ENCODE measurements at places on chromosomes 3 and 15.

DNA sequence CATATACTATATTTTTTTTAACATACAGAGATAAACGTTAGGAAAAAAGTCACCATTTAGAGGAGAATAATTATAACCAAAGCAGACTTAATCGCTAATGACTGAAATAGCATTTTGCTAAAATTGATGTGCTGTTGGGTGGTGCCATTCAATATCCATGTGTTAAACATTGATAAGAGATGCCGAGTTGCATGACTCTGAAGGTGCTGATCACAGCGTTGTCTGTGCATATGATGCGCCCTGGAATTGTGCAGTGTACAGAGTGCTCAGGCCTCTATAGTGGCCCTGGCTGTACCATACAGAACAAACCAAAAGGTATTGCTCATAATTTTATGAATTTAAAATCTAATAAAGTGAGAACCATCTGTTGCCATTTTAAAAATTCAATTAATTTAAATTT lies 168.3 kb downstream of the MEIS2 start:
- no peak for DNase-seq

DNA sequence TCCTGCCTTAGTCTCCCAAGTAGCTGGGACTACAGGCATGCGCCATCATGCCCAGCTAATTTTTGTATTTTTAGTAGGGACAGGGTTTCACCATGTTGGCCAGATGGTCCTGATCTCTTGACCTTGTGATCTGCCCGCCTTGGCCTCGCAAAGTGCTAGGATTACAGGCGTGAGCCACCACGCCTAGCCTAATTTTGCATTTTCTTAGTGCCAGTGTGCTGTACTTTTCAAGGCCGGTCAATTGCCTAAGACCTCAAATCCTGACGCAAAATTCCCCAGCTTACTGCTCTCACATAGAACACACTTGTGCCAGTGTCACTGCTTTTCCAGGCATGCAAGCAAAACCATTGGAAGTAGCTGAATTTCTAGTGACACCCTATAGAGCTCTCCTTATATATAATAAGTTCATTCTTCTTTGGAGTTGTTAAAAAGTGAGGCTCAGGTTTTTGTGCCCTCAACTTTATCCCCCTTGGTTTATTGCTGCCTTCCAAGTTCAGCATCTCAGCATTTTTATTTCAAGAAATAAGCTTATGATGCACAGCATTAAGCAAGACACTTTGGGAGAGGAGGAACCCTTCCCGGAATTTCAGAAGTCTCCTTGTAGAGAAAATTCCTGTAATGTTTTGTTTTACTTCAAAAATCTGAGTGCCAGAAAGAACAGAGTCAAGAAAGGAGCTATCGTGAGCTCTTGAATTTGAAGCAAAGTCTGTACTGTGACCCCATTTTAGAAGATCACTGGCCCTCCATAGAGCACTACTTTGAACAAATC lies 93.2 kb downstream of the FILIP1L start:
- no peak for DNase-seq

- DNase-seq: no peak
Observed at GRCh38 chr3:111601810-111602209, 6.7 kb upstream of the ZBED2 start.

DNA sequence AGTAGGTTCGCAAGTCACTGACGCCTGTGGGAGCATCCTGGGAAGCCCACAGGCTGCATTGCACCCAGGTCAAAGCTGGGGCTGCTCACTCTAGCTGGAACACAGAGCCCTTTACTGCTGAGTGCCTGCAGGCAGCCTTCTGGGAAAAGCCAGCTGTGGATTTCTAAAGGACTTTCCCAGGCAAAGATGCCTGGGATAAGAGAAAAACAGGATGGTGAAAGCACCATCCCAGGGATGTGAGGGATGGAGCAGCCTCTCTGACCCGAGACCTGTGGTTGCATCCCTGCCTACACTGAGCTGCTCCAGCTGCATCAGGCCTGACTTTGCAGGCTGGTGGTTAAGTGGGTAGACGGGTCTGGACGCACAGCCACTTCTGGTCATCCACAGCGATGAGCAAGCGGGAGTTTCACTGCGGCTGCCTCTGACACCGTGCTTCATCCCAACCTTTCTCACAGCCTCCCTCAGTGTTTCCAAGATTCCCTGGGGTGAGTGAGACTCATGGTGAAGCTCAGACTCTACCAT lies 52.5 kb upstream of the AMOTL2 start:
- no peak for DNase-seq

GRCh38 chr3:124824286-124824915 lies 62.8 kb downstream of the ITGB5 start:
- no peak for DNase-seq

DNA sequence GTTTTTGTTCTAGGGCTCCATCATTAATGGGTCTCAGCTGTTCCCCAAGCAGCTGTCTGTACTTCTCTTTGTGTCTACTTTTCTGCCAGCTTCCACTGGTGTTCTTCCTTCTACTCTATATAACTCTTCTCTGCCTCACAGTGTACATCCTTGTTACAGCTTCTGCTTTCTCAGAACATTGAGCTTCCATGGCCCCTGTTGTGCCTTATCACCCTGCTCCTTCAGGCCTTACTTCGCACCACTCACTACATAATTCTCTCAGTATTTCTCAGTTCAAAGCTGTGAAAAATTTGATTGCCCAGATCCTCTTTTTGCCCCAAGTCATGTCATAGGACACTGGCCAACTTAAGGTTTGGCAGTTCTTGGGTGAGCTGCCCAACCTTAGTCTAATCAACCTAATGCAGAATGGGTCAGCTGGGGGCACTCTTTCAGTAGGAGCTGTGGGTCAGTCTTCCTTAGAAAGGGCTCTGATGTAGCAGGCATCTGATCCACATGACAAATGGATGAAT lies 28.9 kb downstream of the CSTA start:
- no peak for DNase-seq

DNA sequence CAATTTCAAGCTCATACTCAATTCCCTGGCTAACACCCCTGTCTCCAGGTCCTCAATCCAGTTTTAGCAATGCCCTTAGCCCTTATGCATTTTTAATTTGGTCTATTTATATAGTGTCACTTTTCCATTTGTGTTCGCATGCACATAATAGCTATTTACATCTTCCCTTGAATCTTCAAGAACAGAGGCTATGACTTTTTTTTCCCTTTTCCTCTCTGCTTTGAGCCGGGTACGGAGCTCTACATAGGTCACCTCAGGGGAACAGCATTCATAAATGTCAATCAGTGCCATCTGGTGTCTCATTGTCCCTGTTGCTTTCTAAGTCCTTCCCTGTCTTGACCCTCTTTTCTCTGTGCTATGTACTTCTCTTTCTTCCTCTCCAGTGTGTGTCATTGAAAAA lies 26.5 kb upstream of the ACTC1 start:
- no peak for DNase-seq

GRCh38 chr3:149134575-149134974 lies 5.1 kb downstream of the HPS3 start:
- DNase-seq: no peak

GRCh38 chr3:172138193-172138537 lies 98.8 kb downstream of the FNDC3B start:
- no peak for DNase-seq

DNA sequence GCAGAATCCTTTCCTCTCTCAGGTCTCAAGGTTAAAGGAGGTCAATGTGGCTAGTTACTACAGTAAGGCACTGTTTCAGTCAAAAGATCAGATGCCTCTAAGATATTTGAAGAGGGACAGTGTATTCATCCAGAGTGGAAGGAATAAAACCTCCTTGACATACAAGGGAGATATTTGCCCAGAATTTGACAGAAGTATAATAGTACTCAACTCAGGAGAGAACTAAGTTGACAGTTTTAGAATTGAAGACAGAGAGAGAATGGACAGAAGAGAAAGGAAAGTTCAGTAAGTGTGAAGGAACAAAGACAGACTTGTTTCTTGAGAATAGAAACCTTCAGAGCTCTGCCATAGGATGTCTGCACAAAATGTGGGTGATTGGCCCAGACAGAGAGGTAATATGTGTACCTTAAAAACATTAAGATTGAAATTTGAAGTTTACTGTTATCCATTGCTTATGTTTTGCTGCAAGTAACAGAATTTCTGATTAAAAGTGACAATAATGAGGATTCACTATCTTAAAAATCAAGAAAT lies 507.1 kb downstream of the IGSF11 start:
- no peak for DNase-seq

GRCh38 chr3:183438735-183439134 lies 10.3 kb upstream of the MCF2L2 start:
- no peak for DNase-seq

DNA sequence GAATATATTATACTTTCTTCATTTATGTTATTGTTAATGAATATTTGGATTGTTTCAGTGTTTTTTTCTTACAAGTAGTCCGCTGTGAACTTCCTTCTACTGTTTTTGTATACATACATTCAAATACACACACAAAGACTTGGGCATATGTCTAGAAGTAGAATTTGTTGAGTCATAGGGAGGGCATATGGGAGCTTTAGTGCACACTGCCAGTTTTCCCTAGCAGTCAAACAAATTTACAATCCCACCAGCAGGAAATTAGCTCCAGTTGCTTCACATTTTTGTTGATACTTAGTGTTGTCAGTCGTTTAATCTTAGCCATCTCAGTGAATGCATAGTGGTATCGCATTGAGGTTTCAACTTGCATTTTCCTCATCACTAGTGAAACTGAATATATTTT lies 492.3 kb downstream of the DIPK2A start:
- DNase-seq: no peak

GRCh38 chr3:8752832-8753231 lies 16.6 kb downstream of the OXTR start:
- no peak for DNase-seq

GRCh38 chr3:60809857-60810610 lies 441.2 kb downstream of the FHIT start:
- no peak for DNase-seq

GRCh38 chr3:177781686-177782161 lies 584.4 kb upstream of the TBL1XR1 start:
- DNase-seq: no peak

GRCh38 chr15:54803134-54803808 lies 393.5 kb downstream of the RSL24D1 start:
- no peak for DNase-seq

DNA sequence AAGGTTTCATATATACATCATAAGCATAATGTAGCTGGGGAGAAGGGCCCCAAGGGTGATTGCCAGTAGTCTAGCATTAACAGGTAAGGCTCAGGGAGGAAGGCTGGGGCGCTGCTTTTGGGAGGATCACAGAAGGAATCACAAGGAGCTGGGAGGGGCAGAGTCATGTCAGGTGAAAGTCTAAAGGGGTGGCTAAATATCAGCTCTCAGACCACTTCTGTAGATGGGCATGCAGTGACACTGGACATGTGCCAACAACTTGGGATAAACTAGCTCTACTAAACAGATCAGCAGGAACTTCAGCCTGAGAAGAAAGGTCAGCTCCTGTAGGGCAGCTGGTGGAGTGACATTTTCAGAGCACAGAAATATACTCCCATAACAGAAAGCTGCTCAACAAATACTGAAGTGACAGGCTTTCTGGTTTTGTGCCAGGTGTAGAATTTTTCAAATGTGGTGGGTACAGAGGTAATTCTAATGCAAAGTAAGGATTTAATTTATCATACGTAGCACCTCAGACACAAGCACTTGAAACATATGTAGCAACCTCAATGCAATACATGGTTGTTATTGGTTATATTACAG lies 79.4 kb downstream of the PEX5L start:
- no peak for DNase-seq

DNA sequence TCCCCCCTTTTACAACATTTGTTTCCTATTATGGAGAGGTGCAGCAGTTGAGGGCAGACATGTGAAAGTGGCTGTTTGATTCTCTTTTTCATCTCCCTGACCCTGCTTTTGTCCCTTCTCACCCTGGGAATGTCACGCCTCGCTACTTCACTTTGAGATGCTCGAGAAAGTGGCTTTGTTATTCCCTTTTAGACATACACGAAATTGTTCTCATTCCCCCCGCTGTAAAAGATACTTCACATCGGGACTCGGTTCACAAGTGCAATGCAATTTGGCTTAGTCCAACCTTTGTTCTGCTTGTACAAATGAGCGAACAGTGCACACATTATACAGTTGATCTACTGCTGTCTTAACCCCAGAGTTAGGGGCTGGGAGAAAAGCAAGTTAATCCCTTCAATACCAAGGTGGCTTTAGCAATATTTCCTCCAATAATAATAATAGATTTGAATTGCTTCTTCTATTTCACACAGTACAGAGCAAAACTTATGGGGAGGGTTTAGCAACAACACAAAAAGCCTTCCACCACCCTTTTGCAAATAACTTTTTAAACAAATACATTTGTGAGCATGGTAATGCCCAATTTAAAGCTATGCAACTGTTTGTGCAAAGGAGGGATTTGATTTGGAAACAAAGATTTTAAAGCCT lies 5.7 kb upstream of the FOXB1 start:
- DNase-seq: no peak

All from frontal cortex (tissue), 4 donors.